T-helper 9 cell (primary cell): ENCODE measurements at places on chromosomes 2 and 18.

DNA sequence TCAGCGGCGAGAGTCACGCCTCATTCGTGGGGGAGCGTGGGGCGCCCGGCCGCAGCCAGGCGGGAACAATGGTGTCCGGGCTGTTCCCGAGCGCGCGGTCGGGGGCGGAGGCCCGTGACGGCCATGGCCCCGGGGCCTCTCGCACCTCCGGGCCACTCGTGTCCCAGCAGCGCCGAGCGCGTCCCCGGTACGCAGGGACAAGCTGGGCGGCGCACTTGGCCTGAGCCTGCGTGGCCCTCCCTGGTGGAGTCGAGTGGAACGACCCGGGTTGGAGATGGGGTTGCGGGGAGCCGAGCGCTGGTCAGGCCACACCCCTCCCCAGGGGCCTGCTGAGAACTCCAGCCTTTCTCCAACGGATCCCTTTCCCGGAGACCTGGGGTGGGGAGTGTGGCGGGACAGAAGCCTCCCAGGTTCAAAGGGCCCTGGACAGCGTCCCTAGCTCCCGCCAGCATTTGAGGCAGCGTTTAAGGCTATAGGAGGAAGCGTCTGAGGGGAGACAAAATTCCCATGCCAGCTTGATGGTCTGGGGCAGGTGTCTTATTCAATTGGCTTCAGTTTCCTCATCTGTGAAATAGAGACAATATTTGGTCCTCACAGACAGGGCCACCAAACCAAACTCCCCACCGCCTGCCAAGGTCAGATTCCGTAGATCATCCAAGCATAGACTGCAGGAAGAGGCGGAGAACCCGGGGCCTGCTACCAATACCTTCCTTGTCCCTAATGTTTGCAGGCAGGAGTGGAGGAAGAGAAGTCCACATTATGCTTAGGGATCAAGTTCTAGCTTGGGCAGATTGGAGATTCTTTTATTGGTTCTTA, 553 bp downstream of the CNDP2 start:
- peak; percentile 25 for DNase-seq

- no peak for DNase-seq
Observed at GRCh38 chr2:189183170-189183569, 3.6 kb upstream of the COL5A2 start.

DNA sequence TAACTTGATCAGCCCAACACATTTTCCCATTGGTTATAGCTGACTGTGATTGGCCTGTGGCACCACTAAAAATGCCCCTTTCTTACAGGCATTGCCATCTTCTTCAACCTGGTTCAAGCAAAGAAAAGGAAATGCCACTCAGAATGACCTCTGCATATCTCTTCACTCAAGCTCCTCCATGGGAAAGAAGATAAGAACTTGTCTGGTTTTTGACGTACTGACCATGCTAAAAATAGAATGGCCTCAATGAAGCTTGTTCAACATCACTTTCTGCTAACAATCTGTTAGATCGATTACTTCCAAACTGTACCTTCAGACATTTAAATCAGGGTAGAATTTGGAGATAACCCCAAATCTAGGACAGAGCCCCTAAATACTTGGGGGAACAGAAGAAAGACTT, 109.5 kb downstream of the CABYR start:
- DNase-seq, result no peak

GRCh38 chr2:144081272-144081671, 438.6 kb downstream of the ZEB2 start:
- DNase-seq, result no peak

DNA sequence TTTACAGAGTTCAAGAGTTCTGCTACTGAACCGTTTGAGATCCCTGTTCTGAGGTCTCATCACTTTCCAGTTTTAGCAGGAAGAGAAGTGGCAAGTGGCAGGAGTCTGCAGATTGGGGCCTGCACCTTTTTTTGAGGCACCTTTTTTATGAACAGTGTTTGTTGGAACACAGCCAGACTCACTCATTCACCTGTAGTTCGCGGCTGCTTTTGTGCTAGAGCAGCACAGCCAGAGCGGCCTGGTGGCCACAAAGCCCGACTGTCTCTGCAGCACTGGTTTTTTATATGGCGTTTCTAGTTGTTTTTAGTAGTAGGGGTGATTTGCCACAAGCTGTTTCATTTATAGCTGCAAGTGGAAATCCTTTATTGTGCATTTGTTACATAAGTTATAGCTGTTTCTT, 8.6 kb downstream of the ACP1 start:
- DNase-seq, result no peak

GRCh38 chr18:77144451-77145118, 12.0 kb upstream of the MBP start:
- DNase-seq, result no peak

- no peak for DNase-seq
Observed at GRCh38 chr2:204264621-204265140, 280.6 kb upstream of the PARD3B start.

- DNase-seq, result no peak
Observed at GRCh38 chr2:196330645-196331044, 159.3 kb upstream of the STK17B start.

GRCh38 chr18:36539674-36540231, 242.2 kb downstream of the FHOD3 start:
- no peak for DNase-seq

GRCh38 chr18:28786926-28787325, 610.0 kb upstream of the CDH2 start:
- no peak for DNase-seq

DNA sequence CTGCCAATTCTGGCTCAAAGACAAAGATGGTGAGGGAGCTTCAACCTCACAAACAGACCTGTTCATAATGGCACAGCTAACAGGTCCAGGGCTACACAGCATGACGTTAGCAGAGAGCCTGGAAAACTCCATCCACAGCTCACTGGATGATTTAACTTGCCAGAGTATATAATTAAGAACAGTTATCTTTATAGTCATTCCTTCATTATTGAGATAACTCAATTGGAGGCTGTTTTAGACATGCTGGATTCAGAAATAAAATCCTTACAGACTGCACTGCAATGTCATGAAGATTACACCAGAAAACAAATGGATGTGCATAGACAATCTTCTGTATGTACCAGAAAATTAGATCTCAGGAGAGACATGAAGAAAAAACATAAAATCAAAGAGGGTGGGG, 55.1 kb upstream of the LYPD1 start:
- DNase-seq, result no peak
